PC-9 (cell line): ENCODE measurements at places on chromosomes 11 and 22. TPM values are rescaled to one million over a fixed set of nuclear protein-coding genes. Genes with fewer than 3 reads are reported as not detected.

The CATSPERZ gene
- 1.3 TPM in 1 of 2 replicates, not detected in the other for total RNA-seq

DNA sequence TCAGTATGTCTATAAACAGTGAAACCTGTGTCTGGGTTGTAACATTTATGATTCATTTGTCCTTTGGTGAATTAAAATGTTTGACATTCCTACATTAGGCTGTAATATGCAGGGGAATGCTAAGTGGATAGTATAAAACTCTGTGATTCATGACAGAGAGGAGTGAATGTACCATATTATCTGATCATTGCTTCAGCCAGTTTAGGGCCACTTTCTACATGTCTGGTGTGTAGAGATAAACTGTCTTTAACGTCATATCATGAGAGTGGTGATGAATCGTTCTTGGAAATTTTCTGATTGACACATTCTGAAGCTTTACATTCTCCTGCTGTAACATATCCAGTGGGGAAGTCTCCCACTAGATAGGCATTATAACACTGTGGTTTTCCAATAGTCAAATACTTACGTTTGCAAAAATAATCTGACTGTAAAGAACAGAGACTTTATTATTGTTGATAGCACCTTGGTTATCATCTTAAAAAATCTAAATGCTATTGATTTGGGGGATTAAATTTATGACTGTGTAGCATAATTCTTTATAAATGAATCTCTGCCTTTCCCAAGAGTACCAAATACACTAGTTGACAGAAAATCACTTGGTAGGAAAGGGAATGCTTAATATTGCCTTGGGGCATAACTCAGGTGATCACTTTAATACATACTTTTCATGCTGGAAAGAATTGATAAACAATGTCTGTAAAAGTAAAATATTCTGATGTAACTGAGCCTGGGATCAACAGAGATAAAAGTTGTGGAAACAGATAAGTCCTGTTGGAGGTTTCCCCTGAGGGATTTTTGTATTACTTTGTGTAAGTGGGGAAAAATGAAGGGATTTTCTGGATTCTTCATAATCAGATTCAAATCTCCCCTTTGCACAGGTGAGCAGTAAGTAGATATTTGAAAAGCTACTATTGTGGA is 427.9 kb downstream of the JRKL start:
- H3K4me3 ChIP-seq = no peak overlapping the region
- no peaks in the 10 kb centered on the region for H3K27me3 ChIP-seq
- no peaks in the 10 kb centered on the region for H3K4me1 ChIP-seq
- no peaks in the 10 kb centered on the region for H3K36me3 ChIP-seq
- H3K27ac ChIP-seq = no peak overlapping the region
- no peak for DNase-seq

DNA sequence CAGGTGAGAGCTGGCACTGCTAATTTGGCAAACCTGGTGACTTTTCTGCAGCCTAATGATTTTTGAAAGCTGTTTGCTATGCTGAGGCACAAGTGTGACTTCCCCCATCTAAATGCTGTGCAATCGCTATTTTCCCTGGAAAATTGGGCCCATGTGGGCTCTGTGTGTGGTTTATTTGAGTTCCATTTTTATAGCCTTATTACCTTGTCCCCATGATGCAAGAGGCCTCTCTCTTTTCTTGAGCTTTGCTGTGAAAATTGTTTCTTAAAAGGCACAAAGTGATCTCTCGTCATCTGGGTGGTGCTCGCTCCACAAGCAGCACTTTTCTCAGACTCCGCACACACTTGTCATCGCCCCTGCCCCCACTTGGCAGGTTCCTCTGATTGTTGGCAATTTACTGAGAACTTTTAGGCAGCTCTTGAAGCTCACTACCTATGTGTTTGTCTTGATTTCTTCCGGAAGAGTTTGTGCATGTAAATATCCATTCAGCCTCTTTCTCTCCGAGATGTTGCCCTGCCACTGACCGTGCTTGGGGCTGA is 24.9 kb downstream of the BMAL1 start:
- H3K4me1 ChIP-seq = no peaks in the 10 kb centered on the region
- H3K27me3 ChIP-seq = no peaks in the 10 kb centered on the region
- H3K27ac ChIP-seq = no peak overlapping the region

- H3K4me3 ChIP-seq = no peak overlapping the region
- no peaks in the 10 kb centered on the region for H3K36me3 ChIP-seq
- peaks cover 19% of the 10 kb centered on the region for H3K4me1 ChIP-seq
- no peak overlapping the region for H3K27ac ChIP-seq
- no peak for DNase-seq
These were observed 56.6 kb downstream of the ARHGEF12 start for GRCh38 chr11:120392793-120393192.

DNA sequence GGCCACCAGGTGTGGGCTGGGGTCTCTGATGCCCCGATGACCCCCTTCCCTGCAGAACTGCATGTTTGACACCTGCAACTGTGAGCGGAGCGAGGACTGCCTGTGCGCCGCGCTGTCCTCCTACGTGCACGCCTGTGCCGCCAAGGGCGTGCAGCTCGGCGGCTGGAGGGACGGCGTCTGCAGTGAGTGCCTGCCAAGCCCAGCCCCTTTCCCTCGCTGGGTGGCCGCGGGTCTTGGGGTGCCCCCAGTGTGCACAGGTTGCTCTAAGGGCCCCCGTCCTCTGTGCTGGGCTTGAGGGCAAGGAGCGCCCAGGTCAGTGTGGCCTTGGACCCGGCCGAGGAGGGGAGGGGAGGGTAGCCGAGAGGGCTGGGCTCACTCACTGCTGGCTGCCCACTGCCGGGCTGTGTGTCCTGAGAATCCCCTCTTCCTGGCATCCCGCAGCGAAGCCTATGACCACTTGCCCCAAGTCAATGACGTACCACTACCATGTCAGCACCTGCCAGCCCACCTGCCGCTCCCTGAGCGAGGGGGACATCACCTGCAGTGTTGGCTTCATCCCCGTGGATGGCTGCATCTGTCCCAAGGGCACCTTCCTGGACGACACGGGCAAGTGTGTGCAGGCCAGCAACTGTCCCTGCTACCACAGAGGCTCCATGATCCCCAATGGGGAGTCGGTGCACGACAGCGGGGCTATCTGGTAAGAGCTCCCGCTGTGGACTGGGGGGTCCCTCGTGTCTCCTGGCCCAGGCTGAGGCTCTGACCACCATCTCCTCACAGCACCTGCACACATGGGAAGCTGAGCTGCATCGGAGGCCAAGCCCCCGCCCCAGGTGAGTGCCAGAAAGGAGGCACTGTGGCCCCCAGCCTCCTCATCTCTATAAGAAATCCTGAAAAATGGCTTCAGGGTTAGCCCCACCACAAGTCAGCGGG is 17.0 kb downstream of the MUC5AC start:
- no peak for DNase-seq
- no peaks in the 10 kb centered on the region for H3K36me3 ChIP-seq
- H3K27ac ChIP-seq = no peak overlapping the region
- H3K4me1 ChIP-seq = no peaks in the 10 kb centered on the region
- no peaks in the 10 kb centered on the region for H3K27me3 ChIP-seq
